Gastrocnemius medialis (tissue), 4 donors: ENCODE measurements at places on chromosomes 5 and 9. TPM values are rescaled to one million over a fixed set of nuclear protein-coding genes. Genes with fewer than 3 reads are reported as not detected.

GRCh38 chr9:137382444-137383080 lies 40.4 kb downstream of the EXD3 start:
- DNase-seq, result no peak

- DNase-seq, result no peak
Measured at GRCh38 chr5:154862766-154863165, 4.3 kb downstream of the CNOT8 start.

- DNase-seq, result no peak
Measured at GRCh38 chr5:175655411-175655810, 2.5 kb upstream of the HRH2 start.

DNA sequence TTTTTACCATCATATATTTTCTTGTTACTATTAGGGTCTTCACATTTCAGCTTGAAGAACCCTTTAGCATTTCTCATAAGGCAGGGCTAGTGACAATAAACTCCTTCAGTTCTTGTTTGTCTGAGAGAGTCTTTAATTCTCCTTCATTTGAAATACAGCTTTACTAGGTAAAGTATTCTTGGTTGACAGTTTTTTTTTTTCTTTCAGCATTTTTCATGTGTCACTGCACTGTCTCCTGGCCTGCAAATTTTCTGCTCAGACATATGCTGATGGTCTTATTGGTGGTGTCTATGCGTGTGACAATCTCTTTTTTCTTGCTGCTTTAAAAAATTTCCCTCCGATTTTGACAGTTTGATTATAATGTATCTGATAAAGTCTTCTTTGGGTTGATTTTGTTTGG lies 399.9 kb downstream of the SH3GL2 start:
- no peak for DNase-seq

Gene PCDHAC2
- not detected for total RNA-seq

DNA sequence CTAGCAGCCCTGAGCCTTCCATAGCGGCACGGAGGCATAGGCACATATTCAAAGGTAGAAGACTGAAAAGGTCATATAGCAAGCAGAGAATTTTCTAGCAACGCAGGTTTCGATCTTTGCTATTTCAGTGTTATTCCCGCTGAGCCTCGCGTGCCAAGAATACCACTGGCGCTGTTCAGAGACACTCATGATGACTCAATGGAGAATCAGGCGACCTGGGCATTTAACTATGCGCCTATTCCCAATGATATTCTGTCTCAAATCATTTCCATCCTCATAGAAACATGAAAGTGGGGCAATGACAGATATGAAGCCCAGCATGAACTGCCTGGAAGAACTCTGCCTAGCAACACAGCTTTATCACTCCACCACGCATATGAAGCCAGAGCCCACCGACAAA lies 59.9 kb downstream of the EFNA5 start:
- no peak for DNase-seq

DNA sequence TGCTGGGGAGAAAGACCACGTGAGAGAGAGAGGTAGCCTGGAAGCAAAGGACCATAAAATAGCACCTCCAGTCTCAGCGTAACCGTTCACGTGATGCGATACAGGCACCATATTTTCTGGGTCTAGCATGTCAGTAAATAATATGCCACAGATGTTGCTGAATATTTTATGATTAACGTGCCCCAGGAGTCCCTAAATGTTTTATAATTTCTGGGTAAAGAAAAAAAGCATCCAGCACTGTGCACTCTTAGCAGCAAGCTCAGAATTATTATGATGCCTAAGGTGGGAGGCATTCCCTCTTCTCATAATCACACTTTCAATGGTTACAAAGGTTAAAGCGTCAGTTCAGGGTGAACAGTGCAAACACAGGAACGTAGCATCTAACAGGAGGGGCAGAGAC lies 121.8 kb downstream of the CAVIN4 start:
- DNase-seq, result no peak
